ENCODE measurements at places on chromosomes 5 and 9. TPM values are rescaled to one million over a fixed set of nuclear protein-coding genes. Genes with fewer than 3 reads are reported as not detected.

Gene CDC25C
- total RNA-seq, result not detected

GRCh38 chr9:121302786-121303185, 34.8 kb downstream of the GSN start:
- DNase-seq, result no peak
- H3K4me1 ChIP-seq, result peaks cover 29% of the 10 kb centered on the region
- no peaks in the 10 kb centered on the region for H3K27me3 ChIP-seq
- H3K27ac ChIP-seq, result peak overlapping the region; percentile 89

DNA sequence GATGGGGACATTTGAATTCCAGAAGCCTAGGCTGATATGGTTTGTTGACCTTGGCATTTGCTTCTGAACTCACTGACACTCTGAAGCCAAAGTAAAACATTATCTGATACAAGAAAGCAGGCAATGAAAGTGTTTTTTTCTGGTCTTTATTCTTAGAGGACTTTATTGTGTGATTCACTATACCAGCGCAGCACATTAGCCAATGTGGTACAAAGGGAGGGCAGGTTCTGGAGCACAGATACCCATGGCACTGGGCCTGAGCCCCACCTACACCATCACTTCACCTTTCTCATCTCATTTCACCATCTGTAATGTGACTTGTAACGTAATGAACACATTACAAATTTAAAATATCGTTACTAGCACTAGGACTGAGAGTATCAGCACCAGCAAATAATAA, 89.7 kb upstream of the ZNF366 start:
- no peak overlapping the region for H3K27ac ChIP-seq
- no peak overlapping the region for H3K4me3 ChIP-seq

GRCh38 chr9:69590266-69590665, 81.9 kb downstream of the APBA1 start:
- no peak for DNase-seq
- H3K27me3 ChIP-seq, result no peaks in the 10 kb centered on the region
- no peaks in the 10 kb centered on the region for H3K36me3 ChIP-seq
- H3K4me3 ChIP-seq, result no peak overlapping the region
- no peaks in the 10 kb centered on the region for H3K4me1 ChIP-seq

Gene PTGDS
- 46.7 TPM for total RNA-seq

Gene FREM1
- total RNA-seq, result 4.1 TPM

DNA sequence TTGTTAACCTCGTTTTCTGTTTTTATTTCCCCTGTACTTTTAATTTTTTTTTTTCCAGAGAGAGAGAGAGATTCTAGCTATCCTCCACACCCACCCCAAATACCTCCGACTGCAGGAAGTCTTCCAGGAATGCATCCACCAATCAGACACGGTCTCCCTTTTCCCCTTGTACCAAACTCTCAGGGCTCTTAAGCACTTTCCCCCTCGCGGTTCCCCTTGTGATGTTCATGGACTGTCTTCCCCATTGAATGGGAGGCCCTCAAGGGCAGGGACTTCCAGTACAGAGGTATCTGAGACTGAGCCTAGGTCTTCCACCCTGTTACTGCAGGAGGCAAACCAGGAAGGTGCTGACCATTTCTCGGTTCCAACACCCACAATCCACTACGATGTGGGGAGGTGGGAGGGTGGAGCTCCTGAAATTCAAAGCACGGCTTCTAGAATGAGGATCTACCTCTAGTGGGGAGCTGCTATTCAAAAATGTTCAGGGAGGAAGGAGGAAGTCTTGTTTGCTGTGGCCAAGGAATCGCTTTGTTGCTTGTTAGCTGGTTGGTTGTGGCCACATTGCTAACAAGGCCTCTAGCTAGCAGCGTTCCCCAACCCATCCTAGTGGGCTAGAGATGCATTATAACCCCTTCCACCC, 37.5 kb upstream of the PTGS1 start:
- no peaks in the 10 kb centered on the region for H3K36me3 ChIP-seq
- DNase-seq, result no peak
- no peaks in the 10 kb centered on the region for H3K27me3 ChIP-seq
- no peak overlapping the region for H3K4me3 ChIP-seq
- no peak overlapping the region for H3K27ac ChIP-seq

DNA sequence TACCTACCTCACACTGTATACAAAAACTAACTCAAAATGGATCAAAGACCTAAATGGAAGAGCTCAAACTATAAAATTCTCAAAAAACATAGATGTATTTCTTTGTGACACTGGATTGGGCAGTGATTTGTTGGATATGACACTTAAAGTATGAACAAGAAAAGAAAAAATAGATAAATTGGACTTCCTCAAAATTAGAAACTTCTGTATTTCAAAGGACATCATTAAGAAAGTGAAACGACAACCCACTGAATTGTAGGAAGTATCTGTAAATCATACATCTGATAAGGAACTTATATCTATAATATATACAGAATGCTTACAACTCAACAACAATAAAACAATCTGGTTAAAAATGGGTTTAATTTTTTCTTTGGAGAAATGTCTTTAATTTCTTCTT, 96.7 kb downstream of the NRG2 start:
- H3K36me3 ChIP-seq, result no peaks in the 10 kb centered on the region
- H3K27ac ChIP-seq, result no peak overlapping the region
- no peak overlapping the region for H3K4me3 ChIP-seq
- DNase-seq, result no peak

Gene DENND1A
- 20.1 TPM for total RNA-seq

GRCh38 chr9:133888048-133888808, 103.9 kb downstream of the VAV2 start:
- no peak for DNase-seq
- no peak overlapping the region for H3K27ac ChIP-seq
- no peaks in the 10 kb centered on the region for H3K4me1 ChIP-seq
- H3K36me3 ChIP-seq, result no peaks in the 10 kb centered on the region

Gene SPATA31E1
- total RNA-seq, result not detected

GRCh38 chr5:252546-252945, 18.9 kb upstream of the PDCD6 start:
- no peaks in the 10 kb centered on the region for H3K36me3 ChIP-seq
- H3K4me1 ChIP-seq, result no peaks in the 10 kb centered on the region
- no peak for DNase-seq
- peak overlapping the region; percentile 74 for H3K27ac ChIP-seq

Gene DNAJB5
- total RNA-seq, result 6.9 TPM

DNA sequence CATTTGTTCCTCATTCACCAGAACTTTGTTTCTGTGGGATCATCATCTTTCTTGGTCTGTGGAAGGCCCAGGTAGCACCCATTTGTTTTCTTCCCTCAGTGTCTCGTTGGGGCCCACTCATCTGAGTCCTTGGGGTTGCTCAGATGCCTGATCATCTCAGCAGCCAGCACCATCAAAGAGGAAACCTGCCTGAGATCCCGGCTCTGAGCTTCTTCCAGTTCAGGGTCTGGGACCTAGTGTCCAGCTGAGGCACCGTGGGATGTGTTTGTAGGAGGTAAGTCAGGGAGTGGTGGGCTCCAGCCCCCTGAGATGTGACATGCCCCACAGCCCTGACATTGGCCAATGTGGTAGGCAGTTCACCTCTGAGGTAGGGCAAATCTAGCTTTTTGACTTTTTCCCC, 9.4 kb upstream of the CD180 start:
- H3K27me3 ChIP-seq, result no peaks in the 10 kb centered on the region
- peak overlapping the region; percentile 81 for H3K27ac ChIP-seq

GRCh38 chr5:38601863-38602298, 45.4 kb upstream of the LIFR start:
- H3K27ac ChIP-seq, result no peak overlapping the region
- no peak for DNase-seq
- H3K27me3 ChIP-seq, result no peaks in the 10 kb centered on the region
- H3K36me3 ChIP-seq, result no peaks in the 10 kb centered on the region

GRCh38 chr5:173707392-173707791, 90.9 kb upstream of the BOD1 start:
- no peaks in the 10 kb centered on the region for H3K36me3 ChIP-seq
- no peaks in the 10 kb centered on the region for H3K27me3 ChIP-seq
- H3K4me1 ChIP-seq, result no peaks in the 10 kb centered on the region
- H3K4me3 ChIP-seq, result no peak overlapping the region
- peak; percentile 66 for DNase-seq

DNA sequence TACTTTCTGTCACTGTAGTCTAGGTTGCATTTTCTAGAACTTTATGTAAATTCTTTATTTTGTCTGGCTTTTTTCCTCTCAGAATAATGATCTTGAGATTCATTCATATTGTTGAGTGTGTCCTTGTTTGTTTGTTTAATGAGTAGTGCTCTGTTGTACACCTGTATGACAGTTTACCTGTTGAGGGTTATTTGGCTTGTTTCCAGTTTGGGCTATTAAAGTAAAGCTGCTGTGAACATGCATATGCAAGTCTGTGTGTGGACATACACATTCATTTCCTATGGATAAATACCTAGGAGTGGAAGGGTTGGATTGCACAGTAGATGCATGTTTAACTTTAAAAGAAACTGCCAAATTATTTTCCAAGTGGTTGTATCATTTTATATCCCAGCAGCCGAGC, 30.4 kb downstream of the MVB12B start:
- H3K36me3 ChIP-seq, result no peaks in the 10 kb centered on the region
- DNase-seq, result no peak
- H3K4me1 ChIP-seq, result no peaks in the 10 kb centered on the region
- H3K4me3 ChIP-seq, result no peak overlapping the region
- no peak overlapping the region for H3K27ac ChIP-seq
